NCI-H1930 (cell line): ENCODE measurements at places on chromosomes 13 and 19.

GRCh38 chr19:40524655-40525054, 52.0 kb upstream of the SHKBP1 start:
- DNase-seq, result no peak

- no peak for DNase-seq
Observed at GRCh38 chr13:59721926-59722910, 441.5 kb downstream of the DIAPH3 start.

DNA sequence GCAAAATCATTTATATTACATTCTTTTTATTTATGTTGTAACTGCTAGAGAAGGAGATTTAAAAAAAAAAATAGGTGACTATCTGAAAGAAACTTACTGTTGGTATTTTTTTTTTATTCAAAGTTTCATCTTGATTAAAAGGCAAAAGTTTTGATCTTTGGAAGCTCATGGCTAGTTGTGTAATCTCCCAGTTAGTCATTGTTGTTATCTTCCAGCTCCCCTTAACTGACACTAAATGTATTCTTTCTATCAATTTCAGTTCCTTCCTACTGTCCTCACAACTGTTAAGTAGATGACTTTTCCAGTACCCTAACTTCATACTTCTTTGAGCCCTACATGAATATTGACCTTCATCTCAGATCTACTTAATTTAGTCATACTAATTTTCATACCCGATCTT, 71.1 kb downstream of the PIBF1 start:
- no peak for DNase-seq

GRCh38 chr13:50677687-50678463, 165.6 kb downstream of the DLEU7 start:
- DNase-seq, result no peak

GRCh38 chr19:19615086-19615485, 3.4 kb downstream of the PBX4 start:
- DNase-seq, result no peak
